Activated naive CD8-positive, alpha-beta T cell treated with anti-CD3 and anti-CD28 coated beads for 36 hours (primary cell): ENCODE measurements at places on chromosomes 16 and 17.
A peak's percentile ranks its signal among the peaks of the same experiment; 100 is the strongest.

DNA sequence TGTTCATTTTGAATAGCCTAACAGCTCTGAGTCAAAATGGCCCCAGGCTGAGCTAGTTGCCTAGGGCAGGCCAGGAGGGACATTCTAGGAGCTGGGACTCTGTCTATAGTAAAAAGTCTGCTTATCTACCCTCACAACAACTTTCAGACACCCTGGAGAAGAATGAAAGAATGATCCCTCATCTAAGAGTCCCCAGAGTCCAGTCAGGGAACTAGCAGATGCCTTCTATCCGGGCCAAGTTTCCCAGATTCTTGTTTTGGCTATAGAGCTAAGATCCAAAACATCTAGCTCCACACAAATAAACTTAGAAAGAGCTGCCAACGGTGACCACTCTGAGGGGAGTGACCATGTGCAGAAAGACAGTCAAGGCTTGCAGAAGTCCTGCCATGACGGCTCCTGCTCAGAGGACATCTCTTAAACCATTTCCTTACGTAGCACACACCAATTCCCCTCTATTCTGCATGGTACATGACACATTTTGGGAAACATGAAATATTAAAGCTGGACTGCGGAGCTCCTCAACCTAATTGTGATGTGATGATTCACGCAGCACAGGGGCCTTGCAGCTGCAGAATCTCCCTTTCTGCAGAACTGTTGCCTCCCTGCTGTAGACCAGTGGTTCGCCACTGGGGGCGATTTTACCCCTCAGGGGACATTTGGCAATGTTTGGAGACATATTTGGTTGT is 24.2 kb downstream of the FAM20A start:
- no peak for DNase-seq

DNA sequence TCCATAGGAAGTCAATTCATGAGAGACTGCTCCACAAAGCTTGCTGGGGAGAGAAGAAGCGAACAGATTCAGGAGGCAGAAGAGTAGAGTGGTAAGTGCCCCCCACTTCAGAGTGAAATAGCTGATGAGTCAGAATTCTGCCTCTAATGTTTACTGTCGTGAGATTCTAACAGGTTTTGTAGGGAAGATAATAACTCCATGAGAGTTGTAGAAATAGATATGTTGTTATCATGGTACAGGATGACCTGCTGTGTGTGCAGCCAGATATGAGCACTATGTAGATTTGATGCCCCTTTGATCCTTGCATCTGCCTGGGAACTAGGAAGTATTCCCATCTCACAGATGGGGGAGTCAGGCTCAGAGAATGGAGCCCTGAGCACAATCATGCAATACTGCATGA is 502.4 kb upstream of the CDH11 start:
- DNase-seq, result no peak

- DNase-seq, result no peak
These were observed 19.5 kb downstream of the ANKRD40 start for GRCh38 chr17:50688245-50688644.

- DNase-seq, result no peak
These were observed 26.4 kb downstream of the TTLL6 start for GRCh38 chr17:48790607-48791127.

- peak; percentile 70 for DNase-seq
These were observed 10.6 kb upstream of the NUDT16L1 start for GRCh38 chr16:4682616-4683254.

DNA sequence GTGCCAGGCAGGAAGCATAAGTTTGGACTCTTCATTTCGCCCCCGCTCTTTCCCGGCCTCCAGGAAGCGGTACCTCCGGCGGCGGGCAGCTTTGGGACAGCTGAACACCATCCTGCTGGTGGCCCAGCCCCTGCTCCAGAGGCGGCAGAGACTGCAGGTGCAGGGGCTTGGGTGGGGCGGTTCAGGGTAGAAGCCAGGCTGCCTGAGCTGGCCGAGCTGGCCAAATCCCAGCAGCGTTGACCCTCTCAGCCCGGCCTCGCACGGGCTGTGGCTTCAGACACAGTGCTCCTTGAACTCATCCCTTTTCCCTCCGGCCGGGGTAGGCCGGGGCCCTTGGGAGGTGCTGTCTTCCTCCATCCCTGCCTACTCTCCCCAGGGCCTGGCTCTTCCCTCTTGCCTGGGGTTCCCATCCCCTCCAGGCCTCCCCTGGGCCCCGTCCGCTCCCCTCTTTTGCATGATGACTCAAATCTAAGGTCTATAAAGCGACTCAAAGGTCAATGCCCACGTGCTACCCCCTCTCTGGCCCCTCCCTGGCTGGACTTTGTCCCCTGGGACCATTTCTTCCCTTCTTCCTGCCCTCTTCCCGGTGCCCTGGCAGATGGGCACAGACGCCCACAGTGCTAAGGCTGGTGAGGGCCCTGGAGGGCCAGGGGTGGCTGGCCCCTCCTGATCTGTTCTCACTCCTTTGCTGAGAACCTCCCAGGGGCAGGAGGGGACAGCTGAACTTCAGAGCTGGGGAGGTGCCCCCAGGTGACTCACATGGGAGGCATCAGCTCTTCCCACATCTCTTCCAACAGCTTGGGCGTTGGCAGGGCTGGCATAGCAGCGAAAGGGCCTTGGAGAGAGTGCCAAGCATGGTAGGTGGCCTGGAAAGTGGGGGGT is 22.7 kb downstream of the MYO15B start:
- DNase-seq, result no peak

GRCh38 chr17:57033296-57033695 is 51.8 kb upstream of the AKAP1 start:
- DNase-seq, result no peak

DNA sequence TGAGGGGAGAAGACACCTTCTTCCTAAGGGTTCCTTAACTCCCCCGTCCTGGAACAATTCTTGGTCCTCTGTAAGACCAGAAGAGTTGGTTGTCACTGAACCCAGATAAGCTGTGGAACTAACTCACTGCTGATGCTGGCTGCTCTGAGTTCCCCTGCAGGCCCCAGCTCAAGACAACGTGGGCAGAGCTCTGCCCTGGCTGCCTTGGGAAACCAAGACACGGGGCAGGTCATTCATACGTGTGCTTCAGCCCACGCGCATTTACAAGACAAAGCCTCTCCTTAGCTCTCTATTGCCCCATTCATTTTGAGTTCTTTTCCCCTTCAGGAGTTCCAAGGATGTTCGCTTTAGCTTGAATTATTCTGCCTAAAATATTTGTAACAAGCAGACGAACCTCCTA is 3.4 kb upstream of the NAT9 start:
- DNase-seq, result no peak

GRCh38 chr16:10581507-10581906 is 1.1 kb upstream of the EMP2 start:
- no peak for DNase-seq

- no peak for DNase-seq
These were observed 210.9 kb downstream of the ZFHX3 start for GRCh38 chr16:72836985-72837384.

DNA sequence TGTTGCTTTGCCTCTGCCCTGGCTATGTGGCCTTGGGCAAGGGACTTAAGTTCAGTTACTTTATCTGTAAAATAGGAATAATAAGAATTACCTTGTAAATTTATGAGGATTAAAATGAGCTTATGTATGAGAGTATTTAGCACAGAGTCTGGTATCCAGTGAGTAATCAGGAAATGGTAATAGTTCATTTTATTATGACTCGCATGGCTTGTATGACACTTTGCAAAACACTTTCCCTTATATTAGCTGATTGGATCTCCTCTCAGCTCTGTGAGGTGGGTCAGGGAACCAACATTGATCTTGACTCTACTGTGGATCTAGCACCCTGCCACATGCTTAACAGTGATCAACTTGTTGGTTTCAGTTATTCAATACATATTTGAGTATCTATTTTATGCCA is 8.3 kb upstream of the CDH3 start:
- DNase-seq, result no peak

GRCh38 chr17:1783834-1784611 is 22.2 kb downstream of the SERPINF1 start:
- DNase-seq, result no peak

DNA sequence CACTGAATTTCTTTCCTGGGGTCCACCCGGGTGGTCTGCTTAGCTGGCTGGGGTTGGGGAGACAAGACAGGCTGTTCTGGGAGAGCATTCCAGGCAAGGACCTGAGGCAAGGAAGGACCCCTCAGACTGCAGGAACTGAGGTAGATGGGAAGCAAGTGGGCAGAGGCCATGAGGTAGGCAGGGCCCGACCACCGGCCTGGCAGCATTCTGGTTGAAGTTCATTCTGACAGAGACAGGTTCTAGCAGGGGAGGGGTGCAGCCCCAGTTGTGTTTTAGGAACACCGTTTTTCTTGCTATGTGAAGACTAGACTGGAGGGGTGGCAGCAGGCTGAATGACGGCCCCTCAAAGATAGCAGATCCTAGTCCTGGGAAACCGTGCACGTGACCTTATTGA is 17.5 kb downstream of the B9D1 start:
- no peak for DNase-seq

- no peak for DNase-seq
These were observed 186.7 kb upstream of the HS3ST3A1 start for GRCh38 chr17:13788385-13788784.

GRCh38 chr17:14101976-14102375 is 32.7 kb downstream of the COX10 start:
- DNase-seq, result no peak

GRCh38 chr17:75631353-75631752 is 1.9 kb upstream of the SMIM5 start:
- DNase-seq, result no peak

- no peak for DNase-seq
These were observed 36.1 kb upstream of the SLC25A19 start for GRCh38 chr17:75325348-75325747.
